ENCODE measurements at places on chromosomes 5 and 9. TPM values are rescaled to one million over a fixed set of nuclear protein-coding genes. Genes with fewer than 3 reads are reported as not detected.

The F2RL2 gene
- total RNA-seq: 12.0 TPM

The ARID3C gene
- total RNA-seq: 0.35 TPM

The GADD45G gene
- total RNA-seq: not detected

The BTNL3 gene
- not detected for total RNA-seq

The PCDHGA7 gene
- 5.1 TPM for total RNA-seq

The RNF208 gene
- not detected for total RNA-seq

The SPINK4 gene
- total RNA-seq: not detected

The OLFM1 gene
- total RNA-seq: 10.1 TPM

The IFNA13 gene
- not detected for total RNA-seq

The FSTL4 gene
- total RNA-seq: not detected

The PCDHGA12 gene
- total RNA-seq: 27.2 TPM

The TMEM174 gene
- total RNA-seq: not detected

The CCL19 gene
- not detected for total RNA-seq

The MED22 gene
- 14.5 TPM for total RNA-seq

The MEF2C gene
- total RNA-seq: 4.1 TPM

Measured in pericardium fibroblast (primary cell).